ENCODE measurements at places on chromosomes 4 and X.
A peak's percentile ranks its signal among the peaks of the same experiment; 100 is the strongest.

DNA sequence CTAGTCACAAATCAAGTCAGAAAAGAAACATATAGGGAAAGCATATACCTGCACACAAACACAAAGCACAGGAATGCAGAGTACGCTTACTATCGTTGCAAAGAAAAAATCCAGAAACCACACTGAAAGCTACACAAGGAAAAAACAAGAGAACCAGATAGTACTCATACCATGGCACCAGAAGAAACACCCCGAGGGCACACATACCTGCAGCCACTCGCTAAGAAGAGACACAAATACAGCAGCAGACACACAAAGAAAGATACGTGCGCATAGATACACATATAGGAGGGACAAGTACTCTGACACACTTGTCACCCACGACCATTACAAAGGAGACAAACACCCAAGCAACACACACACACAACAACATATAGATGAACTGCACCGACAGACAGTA, 1.4 kb upstream of the SLC38A5 start:
- no peak for DNase-seq

- DNase-seq: no peak
Measured at GRCh38 chr4:160019936-160020335, 917.1 kb downstream of the RAPGEF2 start.

DNA sequence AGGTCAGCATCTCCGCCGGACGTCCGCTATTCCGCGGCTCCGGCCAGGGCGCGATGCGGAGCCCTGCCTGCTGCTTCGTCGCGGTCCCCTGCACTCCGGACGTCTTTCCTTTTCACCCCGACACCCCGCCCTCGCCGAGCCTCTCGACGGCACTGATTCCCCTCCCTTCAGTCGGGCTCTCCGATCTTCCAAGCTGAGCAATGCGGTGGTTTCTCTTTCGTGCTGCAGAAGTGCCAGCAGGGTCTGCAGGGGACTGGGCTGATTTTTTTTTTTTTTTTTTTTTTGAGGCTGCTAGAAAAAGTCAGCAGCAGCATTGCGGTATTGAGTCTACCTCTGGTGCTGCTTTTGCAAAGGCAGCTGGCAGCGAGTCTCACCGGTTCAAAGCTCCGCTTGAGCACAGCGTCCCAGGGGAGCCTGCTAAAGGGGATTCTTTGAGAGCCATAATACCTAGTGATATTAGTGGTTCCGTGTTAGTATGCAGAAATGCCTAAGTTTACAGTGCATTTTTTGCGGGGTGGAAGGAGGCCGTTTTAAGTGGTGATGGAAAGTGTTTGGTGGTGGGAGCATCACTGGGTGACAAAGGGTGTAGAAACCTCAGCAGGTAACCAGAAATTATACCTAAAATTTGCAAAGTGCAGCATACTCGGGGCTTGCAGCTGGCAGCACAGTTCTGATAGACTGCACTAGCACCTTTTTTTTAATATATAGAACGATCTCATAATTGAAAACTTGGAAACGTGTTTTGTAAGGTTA, 969 bp downstream of the STIM2 start:
- peak; percentile 61 for DNase-seq

DNA sequence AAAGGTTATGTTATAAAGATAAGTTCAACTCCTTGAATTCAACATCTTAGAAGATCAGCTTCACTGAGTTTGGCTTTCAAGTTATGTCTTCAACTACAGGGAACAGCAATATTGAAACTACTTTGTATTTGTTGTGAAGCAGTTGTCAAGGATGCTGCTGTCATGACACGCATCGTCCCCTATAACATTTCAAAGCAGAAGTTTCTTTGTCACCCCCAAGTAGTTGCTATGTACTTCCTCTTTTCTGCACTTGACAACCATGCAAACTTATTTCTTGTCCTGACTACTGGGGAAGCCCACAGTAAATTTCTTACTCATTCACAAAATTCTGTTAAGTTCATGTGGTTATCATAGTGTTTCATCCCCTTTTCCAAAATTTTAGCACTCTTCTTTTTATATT, 14.3 kb downstream of the ANTXR2 start:
- DNase-seq: peak; percentile 42

DNA sequence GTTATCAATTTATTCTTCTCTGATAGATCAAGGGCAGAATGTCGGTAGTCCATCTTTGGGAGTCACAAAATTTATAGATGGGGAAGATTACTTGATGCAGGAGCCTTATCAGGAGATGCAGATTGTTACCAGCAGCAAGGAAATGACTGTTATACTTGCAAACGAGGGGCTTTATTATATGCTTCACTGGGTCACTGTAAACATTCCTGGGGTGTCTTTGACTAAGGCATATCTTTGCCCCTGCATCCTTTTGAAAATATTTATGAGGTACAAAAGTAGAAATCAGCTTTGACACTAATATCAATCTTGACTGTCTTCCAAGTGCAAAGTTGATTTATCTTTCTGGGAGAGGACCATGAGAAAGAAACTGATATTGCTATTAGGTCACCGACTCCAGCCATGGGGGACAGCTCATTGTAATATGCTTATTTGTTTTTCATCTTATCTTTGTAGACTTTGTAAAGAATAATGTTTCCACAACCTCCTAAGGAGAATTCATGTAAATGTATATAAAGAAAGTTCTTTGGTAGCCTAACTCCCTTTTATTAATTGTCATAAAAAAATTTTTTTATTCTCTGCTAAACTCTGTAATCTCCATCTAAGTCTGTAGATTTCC, 177.3 kb upstream of the EMCN start:
- DNase-seq: no peak

Measured in GM13976 (cell line).